ENCODE measurements at places on chromosomes 11 and 22.

DNA sequence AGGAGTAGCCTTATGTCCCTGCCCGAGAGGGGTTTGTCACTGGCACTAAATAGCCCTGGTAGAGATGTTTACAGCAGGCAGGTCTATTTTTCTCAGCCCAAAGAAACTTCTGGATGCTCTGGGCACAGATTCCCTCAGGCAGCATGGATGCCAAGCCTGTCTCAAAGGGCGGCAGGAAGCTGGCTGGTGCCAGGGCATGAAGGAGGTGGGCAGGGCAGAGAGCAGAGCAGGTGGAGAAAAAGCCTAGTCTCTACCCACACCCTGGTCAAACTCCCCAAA, 4.1 kb upstream of the GAS2L1 start:
- H3K27ac ChIP-seq, result no peak overlapping the region
- H3K36me3 ChIP-seq, result peaks cover 36% of the 10 kb centered on the region
- DNase-seq, result no peak
- peaks cover 16% of the 10 kb centered on the region for H3K4me1 ChIP-seq
- no peak overlapping the region for H3K4me3 ChIP-seq

- no peaks in the 10 kb centered on the region for H3K36me3 ChIP-seq
- peak overlapping the region; percentile 37 for H3K4me3 ChIP-seq
- H3K27ac ChIP-seq, result peak overlapping the region; percentile 79
- peaks cover 63% of the 10 kb centered on the region for H3K4me1 ChIP-seq
Measured at GRCh38 chr11:67420147-67420645, 4.7 kb downstream of the CARNS1 start.

DNA sequence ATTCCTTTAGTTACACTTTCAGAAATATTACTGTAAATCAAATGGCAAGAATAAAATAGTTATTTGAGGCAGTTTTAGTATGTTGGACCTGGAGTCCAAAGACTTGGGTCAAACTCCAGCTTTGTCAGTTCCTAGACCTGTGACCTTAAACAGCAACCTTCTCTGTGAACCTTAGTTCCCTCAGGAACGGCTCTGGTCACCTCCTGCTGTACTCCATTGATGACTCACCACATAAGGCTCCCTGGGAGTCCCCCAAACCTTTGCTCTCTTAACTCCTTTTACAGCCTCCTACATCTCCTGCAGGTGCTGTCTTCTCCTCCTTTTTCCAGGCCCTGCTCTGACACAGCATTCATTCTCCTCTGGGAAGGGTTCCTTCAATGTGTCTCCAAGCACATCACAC, 29.1 kb downstream of the LIMK2 start:
- peaks cover 59% of the 10 kb centered on the region for H3K4me1 ChIP-seq
- no peak for DNase-seq
- H3K27me3 ChIP-seq, result no peaks in the 10 kb centered on the region
- no peak overlapping the region for H3K4me3 ChIP-seq

DNA sequence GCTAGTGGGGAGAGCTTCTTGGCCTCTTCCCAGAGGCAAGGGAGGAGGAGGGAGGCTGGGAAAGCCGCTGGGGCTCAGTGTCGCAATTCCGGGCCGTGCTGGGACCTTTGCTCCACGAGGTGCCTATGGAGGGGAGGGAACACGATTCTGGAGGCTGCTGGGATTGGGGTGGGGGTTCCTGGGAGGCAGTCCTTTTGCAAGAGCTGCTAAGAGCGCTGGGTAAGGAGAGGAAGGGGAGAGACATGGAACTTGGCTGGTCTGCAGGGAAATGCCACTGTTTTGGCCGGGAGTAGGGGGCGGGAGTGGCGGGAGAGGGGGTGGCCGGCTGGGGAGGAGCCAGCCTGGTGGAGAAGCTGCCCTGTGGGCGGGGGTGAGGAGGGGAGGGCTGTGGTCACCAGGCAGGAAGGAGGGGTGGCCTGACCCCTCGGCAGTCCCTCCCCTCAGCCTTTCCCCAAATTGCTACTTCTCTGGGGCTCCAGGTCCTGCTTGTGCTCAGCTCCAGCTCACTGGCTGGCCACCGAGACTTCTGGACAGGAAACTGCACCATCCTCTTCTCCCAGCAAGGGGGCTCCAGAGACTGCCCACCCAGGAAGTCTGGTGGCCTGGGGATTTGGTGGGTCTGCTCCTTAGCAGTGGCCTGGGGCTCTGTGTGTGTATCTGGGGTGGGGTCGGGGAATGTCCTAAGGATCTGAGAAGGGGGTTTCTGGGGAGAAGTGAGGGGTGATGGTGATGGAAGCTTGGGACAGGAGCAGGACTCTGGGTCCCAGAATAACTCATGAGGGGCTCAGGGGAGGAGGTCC, at the start of gene NR1H3:
NR1H3 (plus strand) TSS at position 480 of the 800 bp plus-strand sequence. CDS start 1,221 bp downstream, outside the sequence.
- DNase-seq, result no peak
- H3K4me1 ChIP-seq, result peaks cover 5% of the 10 kb centered on the region
- no peak within 1 kb of the TSS for H3K4me3 ChIP-seq
- no peak within 1 kb of the TSS for H3K27ac ChIP-seq
- H3K36me3 ChIP-seq, result no peaks in the 10 kb centered on the region

All from CD4-positive, CD25-positive, alpha-beta regulatory T cell (primary cell).